ENCODE measurements at places on chromosomes 1 and 21. TPM values are rescaled to one million over a fixed set of nuclear protein-coding genes. Genes with fewer than 3 reads are reported as not detected.

The AADACL3 gene
- total RNA-seq, result not detected

DNA sequence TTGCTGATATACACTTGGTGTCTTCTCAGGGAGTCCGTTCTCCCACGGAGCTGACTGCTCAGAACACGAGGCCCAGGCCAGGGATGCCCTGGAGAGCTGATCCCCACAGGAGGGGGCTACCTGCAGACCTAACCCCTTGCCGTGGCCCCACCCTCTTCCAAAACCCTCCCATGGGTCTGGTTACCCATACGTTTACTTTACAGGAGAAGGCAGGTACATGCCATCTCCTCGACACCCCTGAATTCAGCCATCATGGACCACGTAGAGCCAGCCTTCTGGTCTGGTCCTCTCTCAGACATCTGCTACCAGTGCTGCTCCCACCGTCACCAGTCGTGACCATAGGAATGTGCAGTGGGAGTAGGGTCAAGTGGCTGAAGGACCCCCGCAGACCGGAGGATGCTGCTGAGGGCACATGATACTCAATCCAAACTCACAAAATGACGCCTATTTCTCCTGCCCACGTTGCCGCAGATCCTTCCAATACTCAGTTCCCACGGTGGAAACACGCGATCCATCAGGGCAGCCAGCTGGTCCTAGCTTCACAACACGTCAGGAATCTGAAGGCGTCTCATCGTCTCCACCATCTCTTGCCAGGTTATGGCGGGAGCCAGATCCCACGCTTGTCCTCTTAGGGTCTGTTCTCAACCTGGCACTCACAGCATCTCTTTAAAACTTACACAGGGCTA, 26.7 kb downstream of the PGBD5 start:
- no peak for DNase-seq

The SLX9 gene
- 14.3 TPM for total RNA-seq

The PSEN2 gene
- total RNA-seq, result 40.1 TPM

DNA sequence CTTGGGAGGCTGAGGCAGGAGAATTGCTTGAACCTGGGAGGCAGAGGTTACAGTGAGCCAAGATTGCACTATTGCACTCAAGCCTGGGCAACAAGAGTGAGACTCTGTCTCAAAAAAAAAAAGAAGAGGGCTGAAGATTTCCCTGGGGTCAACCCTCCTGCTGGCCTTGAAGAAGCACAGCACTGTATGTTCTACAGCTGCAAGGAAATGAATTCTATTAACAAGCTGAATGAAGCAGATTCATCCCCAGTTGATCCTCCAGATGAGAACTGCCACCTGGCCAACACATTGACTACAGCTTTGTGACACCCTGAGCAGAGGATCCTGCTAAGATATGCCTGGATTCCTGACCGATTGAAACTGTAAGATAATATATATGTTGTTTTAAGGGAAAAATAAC, 129.5 kb downstream of the ADSS2 start:
- no peak for DNase-seq

GRCh38 chr1:181152892-181153633, 64.6 kb downstream of the IER5 start:
- peak; percentile 94 for DNase-seq

GRCh38 chr1:15014516-15014915, 139.0 kb upstream of the TMEM51 start:
- DNase-seq, result no peak

- DNase-seq, result no peak
Measured at GRCh38 chr1:115190540-115191170, 101.4 kb upstream of the TSPAN2 start.

- DNase-seq, result no peak
Measured at GRCh38 chr1:218439541-218440295, 94.6 kb downstream of the TGFB2 start.

Measured in hematopoietic multipotent progenitor cell (in vitro differentiated cells).